NCI-H526 (cell line): ENCODE measurements at places on chromosomes 11 and 22.

DNA sequence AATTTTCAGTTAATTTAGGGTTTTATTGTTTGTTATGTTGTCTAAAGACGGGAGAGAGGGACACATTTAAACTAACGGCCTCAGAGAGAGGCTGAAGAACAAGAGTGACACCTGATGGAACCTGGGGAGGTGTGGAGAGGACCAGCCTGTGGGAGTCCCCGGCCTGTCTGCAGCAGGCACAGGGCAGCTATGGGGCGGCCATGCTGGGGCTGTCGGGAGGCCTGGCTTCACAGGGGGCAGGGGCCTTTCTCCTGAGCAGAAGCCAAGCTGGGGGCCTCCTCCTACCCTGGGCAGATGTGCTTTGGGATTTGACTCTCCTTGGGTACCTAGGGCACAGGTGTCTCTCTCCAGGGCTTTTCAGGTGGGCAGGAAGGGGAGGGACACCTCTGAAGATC, 21.9 kb downstream of the RELT start:
- no peak for DNase-seq

DNA sequence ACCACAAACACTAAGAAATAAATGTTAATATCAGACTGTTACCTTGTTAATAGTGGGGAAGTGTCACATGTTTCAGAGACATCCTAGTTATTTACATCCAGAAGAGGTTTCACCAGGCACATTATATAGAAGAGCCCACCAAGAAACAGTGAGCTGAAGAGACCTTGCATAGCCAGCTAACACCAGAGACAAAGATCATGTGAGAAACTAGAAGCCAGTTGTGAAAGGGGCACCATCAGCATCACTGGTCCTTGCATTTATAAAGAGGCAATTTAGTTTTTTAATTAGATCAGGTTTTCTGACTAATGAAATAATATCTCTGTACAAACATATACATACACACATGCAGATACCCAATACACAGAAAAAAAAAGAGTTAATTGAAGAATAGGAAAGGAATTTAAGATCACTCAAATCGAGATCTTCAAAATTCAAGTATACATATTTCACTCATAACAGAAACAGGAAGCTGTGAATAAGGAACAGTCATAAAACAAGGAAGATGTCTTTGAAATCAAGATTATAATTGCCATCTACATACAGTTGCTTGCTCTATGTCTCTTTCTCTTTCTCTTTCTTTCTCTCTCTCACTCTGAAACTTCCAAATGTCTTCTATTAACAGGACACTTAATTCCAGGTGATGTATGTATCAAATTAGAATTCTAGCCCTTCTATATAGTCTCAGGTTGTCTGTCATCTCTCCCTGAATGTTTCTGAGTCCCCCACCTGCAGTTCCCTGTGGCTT, 348.7 kb downstream of the ETS1 start:
- no peak for DNase-seq

- peak; percentile 76 for DNase-seq
Measured at GRCh38 chr11:128259816-128260215, 327.5 kb downstream of the ETS1 start.

- no peak for DNase-seq
Measured at GRCh38 chr11:90423378-90423777, 200.5 kb upstream of the CHORDC1 start.

- no peak for DNase-seq
Measured at GRCh38 chr11:70570693-70571395, 172.5 kb downstream of the CTTN start.

GRCh38 chr11:19026862-19027261, 33.7 kb downstream of the MRGPRX2 start:
- no peak for DNase-seq

DNA sequence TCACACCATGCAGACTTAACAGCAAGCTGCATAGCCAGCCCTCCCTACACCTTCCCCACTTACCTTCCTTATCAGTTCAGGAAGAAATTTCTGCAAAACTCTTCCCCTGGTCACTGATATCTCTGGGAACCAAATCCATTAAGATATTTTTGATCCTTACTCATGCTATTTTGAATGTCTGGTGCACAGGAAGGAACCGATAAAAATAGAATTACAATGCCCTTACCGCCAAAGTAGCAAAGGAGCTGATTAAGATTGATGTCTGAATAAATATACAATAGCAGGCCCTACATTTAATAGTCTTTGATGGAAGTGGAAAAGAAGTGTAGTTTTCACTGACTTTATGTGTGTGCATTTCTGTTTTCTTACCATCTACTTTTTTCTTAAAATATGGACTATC, 117.3 kb downstream of the MPPED2 start:
- DNase-seq = no peak

DNA sequence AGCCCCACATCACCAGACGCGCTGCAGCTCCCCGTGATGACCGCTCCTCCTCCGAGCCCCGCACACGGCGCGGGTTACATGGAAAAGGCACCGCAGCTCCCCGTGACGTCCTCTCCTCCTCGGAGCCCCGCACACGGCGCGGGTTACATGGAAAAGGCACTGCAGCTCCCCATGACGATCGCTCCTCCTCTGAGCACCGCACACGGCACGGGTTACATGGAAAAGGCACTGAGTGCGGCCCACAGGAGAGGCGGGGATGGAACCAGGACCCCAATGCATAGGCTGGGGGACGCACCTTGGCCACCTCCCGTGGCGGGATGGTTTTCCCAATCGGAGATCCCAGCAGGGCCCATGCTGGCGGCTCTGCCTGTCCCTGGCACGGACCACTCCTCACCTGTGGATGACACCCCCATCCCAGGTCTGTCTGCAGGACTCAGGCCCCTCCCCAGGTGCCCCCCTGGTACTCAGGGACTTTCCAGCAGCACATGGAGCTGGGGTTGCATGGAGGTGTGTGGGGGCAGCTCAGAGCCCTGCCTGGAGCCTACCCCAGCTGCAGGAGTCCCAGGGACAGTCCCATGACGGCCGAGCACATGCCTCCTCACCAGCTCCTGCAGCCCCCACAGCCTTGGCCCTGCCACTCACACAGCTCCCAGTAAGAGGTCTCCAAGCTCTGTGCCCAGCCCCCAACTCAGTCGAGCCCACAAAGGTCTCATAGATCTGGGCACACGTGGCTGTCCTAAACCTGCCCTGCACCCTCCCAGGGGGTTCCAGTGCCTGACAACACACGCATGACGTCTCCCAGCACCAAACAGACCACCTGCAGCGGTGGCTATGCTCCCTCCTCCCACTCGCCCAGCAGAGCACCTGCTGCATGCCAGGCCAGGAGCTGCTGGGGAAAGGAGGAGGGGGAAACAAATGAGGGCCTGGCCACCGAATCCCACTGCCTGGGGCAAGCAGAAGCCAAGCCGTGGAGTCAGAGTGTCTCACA, 166.6 kb downstream of the BRD1 start:
- peak; percentile 70 for DNase-seq

GRCh38 chr11:102946237-102946636, 9.3 kb downstream of the MMP13 start:
- no peak for DNase-seq

- DNase-seq = no peak
Measured at GRCh38 chr11:72229925-72230763, 5.6 kb downstream of the INPPL1 start.

DNA sequence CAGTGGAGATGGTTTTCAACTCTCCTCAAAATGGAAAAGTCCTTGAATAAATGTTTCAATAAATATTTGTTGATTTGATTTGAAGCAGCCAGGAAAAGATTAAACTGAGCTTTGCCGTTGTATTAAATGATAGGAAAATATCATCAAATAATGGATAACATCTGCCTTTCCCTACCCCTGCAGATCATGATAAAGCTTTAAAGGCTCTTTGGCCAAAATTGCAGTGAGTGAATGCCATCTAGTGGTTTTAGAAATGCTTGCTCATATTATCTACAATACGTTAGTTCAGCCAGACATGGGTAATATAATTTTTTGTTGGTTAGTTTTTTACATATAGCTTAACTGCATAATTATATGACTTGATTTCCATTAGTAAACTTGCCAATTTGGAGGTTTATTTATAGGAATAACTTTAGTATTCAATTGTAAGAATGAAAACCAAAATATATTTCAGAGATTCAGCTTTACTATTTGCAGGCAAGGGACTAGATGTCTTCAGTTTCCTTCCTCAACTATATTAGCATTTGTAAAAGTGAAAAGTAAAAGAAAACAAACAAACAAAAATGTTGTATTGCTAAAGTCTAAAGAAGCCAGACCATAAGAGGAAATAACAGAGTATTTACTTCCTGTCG, 159.2 kb downstream of the MSANTD4 start:
- DNase-seq = peak; percentile 75

DNA sequence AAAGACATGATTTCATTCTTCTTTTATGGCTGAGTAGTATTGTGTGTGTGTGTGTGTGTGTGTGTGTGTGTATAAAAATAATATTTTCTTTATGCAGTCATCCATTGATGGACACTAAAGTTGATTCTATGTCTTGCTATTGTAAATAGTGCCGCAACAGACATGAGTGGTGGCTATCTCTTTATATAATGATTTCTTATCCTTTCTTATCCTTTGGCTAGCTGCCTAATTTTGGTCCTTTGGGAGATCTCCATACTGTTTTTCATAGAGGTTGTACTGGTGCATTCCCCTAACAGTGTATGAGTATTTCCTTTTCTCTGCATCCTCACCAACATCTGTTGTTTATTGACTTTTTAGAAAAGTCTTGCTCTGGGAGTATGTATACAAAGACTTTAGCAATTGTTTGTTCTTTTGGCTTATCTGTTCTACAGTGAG, 107.0 kb downstream of the STIM1 start:
- DNase-seq = no peak

DNA sequence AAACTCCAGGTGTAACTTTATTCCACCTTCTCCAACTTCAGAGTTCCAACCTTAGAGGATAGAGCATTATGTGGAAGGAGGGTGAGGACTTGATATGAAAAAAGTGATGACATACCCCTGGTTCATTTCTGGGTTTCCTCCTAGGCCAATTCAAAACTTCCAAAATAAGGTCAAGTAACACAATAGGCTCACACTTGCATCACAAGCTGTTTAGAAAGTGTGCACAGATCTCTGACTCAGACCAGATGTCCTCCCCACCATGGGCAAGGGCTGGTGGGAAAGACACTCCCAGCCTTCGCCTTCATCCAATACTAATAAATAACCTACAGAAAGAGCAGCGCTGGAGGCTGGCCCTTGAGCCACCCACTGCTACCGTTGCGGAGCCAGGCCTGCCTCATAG, 5.8 kb upstream of the BUD13 start:
- no peak for DNase-seq

DNA sequence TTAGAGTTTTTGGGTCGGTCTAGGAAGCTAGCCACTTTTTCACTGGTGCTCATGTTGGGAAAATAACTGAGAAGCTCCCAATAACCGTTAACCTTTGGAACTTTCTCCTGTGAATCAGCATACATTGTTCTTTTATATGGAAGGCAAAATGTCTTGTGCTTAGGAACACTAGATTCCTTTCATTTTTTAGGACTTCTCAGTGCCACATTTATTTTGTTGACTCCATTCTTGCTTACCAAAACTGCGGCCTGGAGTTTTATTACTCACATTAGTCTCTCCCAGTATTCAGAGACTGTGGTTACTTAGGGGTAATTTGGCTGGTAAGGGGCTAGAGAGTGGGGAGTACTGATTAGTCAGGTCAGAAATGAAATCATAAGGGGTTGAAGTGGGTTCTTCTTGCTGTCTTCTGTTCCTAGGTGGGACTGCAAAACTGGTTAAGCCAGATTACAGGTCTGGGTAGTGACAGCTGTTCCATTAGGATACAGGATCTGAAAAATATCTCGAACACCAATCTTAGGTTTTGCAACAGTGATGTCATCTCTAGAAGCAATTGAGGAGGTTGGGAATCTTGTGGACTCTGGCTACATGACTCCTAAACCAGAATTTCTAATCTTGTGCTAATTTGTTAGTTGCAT, 631.4 kb upstream of the LUZP2 start:
- no peak for DNase-seq

DNA sequence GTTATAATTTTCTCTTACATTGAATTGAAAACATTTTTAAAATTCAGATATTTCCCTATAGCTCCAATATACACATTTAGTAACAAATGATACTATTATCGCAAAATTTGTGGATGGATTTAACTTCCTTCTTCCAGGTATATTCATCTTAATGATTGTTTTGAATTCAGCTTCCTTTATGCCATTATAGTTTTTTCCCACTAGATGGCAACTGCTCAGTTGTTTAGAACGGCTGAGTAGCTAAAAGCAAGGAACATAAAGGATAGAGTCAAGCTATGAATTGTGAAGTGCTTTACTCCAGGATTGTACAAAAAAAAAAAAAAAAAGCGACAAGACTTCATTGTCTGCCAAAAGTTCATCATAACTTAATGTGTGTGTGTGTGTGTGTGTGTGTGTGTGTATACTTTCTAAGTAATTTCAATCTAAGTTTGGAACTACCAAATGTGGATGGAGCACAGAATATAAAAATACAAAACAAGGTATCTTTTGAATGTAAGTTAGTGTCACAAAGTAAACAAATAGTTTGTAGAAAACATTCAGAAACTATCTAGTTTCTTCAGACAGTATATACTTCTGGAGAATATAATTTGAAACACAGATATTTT, 846.4 kb downstream of the DLG2 start:
- DNase-seq = peak; percentile 69

DNA sequence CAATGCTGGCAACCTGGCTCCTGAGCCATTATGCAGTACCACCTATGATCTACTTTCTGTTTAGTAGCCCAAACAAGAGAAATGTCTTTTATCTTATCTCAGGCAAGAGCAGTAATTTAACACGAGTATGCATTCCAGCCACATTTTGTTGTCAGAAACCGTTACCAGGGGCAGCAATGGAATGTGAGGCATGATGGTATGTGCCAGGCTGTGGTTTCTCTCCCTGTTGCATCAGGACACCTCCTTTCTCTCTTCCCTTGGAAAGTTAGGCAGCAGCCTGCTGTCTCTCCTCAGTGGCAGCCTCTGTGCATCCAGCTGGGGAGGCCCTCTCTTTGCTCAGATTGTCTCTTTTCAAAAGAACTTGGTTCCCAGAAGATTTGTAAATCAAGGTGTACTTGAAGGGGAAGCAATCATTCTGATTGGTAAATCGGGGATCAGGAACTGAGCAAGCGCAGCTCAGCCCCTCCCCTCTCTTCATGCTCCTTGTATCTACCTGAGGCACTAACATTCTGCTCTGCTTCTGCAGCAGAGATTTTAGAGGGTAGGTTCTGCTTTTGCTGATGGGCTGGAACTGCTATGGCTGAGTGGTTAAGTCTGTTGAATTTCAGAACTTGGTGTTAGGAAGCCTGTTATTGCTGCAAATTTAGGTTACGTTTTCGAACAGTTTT, 229.2 kb downstream of the ADAMTS15 start:
- DNase-seq = no peak

DNA sequence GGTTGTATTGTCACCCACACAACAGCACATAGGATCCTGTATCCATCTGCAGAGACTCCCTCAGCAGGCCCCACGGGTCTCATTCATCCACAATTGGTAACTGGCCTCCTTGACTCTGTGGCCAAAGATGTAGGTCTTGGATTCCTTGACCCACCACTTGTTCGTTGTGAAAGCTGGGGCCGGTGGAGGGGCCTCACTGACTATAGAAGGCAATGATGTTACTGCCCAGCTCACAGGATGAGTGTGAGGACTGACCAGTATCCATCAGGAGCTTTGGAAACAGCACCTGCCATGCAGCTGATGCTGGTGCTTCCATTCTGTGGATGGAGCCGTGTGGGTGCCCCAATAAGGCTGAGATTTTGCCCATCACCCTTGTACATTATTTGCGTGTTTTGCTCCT, 615.7 kb downstream of the BRD1 start:
- DNase-seq = no peak
